ENCODE measurements at places on chromosomes 6 and 20.
A peak's percentile ranks its signal among the peaks of the same experiment; 100 is the strongest.

DNA sequence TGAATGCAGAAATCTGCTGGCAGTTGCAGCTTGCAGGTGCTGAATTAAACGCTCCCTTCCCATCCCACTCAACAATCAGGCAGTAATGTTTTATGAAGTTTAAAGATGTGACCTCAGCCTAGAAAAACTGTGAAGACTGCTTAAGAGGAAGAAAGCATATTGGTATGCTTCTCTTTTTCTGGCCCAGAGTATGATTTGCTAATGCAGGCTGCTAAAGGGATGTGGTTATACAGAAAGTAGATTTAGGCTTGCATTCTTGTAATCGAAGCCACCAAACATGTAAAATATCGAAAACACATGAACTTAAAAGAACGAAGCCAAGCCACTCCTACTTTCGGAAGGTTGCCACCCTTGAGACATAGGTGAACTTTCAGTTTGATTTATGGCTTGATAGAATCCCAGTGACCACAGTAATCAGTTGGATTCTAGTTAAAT, 40.7 kb downstream of the MAP3K5 start:
- no peak for DNase-seq

DNA sequence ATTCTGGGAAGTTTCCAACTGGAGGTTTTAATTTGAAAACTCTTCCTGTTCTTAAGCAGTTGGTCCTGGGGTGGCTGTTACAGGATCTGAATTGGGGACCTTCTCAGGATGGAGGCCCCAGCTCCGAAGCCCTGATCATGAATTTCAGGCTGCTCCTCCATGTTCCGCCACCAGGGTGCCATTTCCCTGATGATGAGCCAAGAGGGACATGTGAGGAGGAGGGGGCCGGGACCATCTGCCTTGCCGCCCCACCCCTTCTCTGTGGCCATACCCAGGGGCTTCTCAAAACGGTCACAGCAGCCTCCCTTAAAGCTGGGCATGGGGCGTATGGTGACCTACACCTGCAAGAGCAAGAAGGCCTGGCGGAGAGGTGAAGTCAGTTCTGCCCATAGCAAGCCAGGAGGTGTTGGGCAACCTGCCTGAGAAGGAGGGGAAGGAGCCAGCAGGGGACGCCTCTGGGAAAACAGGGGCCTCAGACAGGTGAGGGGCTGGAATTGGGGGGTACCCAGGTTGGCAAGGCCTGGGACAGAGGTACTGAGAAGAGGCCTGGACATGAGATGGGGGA, 3.6 kb upstream of the BAK1 start:
- DNase-seq: no peak

DNA sequence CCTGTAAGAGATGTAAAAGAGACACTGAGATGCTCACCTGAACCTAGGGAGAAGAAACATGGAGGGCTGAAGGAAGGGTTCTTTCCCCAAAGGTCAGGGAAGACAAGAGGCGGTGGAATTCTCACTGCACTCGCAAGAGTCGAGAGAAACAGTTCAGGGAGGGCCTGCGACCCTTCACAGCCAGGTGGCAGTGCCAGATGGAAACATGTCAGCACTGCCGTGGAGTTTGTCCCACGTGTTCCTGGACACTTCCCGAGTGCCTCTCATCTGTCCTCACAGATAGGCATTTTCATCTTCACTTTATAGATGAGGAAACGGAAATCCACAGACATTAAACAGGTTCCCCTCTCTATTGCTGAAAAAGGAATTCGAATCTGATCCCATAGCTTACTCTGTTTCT, 70.4 kb upstream of the SYNJ2 start:
- no peak for DNase-seq

DNA sequence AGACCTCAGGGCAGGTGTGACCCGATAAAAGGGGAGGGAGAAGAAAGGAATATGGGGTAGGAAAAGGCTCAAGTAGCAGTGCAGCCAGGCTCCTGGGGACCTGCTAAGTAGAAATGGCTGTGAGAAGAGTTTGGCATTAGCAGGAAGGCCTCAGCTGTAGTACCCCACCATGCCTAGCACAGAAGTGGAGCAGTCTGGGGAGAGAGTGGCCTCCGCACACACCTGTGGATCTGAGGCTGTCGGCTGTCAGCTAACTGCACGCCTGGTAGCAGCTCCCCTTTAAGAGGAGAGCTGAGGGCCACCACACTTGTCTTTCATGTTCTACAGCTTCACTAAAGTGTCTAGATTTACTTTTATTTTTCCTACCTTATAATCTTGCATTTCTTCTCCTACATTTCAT, 24.6 kb downstream of the PDE7B start:
- no peak for DNase-seq

GRCh38 chr6:167839755-167840154, 13.0 kb downstream of the AFDN start:
- DNase-seq: peak; percentile 71

GRCh38 chr20:37986873-37987601, 46.2 kb downstream of the TTI1 start:
- DNase-seq: peak; percentile 37

GRCh38 chr6:147577488-147577887, 69.0 kb downstream of the SAMD5 start:
- no peak for DNase-seq

- no peak for DNase-seq
Measured at GRCh38 chr20:51715856-51716185, 52.4 kb downstream of the ATP9A start.

DNA sequence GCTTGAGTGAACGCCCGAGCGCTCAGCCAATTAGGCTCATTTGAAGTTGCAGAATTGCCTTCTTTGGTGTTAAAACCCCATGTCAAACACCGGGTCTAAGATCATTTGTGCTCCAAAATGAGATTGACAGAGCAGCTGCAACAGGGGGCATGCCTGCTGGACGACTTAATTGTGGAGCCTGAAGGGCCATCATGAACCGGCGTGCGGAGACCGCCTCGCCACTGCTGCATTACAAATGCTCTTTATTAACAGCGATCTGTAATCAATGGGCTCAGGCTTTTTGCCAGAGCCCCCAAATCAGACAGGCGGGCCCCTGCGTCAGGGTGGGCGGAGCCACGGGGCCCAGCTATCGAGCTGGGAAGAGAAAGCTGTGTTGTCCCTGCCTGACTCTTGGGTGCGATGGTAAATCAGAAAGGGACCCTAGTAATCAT, 183.2 kb downstream of the SIM1 start:
- no peak for DNase-seq

GRCh38 chr6:113010196-113010989, 663.3 kb downstream of the RFPL4B start:
- DNase-seq: no peak

DNA sequence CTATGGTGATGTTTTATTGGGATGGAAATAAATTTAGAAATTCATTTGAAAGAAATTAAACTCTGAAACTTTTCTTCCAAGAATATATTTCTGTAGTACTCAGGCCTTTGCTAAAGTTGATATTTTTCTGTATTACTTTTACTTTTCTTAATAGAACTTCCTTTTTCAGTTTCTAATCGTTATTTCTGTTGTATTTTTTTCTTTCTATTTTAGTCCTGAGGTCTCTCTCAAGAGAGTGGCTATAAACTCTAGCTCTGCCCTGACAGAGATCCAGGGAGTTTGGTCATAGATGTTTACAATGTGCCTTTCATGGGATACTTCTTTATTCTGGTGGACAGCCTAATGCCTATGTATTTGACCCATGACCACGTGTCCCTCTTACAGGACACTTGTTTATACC, 51.0 kb downstream of the OR2B6 start:
- DNase-seq: no peak

DNA sequence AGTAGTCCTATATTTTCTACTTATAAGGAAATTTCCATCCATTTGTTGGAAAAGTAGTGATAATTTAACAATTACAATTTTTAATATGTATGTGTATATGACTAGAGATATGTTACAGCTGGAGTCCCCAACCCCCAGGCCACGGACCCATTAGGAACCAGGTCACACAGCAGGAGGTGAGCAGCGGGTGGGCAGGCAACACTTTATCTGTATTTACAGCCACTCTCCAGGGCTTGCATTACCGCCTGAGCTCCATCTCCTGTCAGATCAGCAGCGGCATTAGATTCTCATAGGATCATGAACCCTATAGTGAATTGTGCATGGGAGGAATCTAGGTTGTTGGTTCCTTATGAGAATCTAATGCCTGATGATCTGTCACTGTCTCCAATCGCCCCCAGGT, 46.8 kb downstream of the TRDN start:
- DNase-seq: no peak

DNA sequence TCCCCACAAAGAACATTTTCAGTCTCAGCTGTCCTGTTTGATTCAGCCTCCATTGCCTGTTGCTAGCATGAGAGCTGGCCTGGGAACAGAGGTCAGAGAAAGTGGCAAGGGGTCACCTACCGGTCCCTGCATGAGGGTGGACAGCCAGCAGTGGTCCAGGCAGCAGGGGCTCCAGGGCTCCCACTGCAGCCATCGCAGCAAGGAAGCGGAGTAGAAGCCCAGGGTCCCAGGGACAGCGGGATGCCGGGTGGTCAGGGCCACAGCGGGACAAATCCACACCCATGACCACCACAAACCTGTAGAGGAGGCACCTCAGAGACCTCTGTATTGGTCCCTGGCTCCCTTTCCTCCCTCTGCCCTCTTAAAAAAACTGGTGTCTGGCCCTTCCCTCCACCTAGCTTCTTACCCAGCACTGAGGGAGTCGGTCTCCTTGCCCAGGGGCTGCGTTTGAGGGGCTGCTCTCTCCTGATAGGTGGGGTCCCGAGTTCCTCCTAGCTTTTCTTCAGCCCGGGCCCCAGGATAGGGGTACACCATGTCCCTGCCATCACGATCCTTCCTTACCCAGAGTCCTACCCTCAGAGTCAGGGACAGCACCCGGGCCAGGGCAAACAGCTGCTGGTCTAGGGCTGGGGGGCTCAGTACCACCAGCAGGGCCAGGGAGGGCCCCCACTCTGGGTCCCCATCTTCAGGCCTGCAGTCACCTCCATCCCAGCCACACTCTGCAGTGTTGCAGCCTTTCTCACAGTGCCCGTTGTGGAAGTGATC, 8.4 kb upstream of the GPSM3 start:
- DNase-seq: no peak

DNA sequence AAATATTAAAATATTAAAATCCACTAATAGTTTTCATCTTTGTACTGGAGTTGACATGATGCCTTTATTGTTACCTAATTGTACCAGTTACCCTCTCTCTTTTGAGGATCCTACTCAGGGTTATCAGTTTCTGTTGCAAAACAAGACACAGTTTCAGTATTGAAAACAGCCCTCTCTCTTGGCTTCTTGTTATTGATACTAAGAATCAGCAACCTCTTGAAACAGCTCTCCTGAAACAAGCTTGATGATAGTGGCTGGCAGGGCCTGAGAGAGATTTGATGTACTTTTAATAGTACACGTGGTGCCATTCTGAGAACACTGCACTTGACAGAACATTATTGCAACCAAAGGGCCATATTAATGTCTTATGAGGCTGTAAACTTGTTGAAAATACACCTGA, 64.9 kb upstream of the MEI4 start:
- DNase-seq: no peak

DNA sequence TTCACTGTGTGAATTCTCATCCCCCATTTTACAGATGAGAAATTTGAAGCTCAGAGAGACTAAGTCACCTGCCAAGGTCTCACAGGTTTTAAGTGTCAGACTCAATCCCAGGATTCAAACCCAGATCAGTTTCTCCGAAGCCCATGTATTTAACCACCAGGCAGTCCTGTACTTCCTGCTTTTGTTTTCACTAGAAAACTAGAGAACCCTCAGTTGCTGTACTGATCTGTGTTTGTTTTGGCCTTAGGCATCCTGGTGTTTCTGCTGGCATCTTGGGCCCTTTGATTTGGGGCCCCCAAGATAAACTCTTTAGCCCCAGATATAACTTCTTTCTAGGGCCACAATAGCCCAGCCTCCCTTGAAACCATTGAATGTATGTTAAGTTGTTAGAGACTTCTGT, 36.5 kb downstream of the PPP1R16B start:
- no peak for DNase-seq

GRCh38 chr20:63090682-63091571, 84.2 kb upstream of the BHLHE23 start:
- no peak for DNase-seq

- no peak for DNase-seq
Measured at GRCh38 chr6:107340881-107341280, 118.5 kb downstream of the PDSS2 start.

DNA sequence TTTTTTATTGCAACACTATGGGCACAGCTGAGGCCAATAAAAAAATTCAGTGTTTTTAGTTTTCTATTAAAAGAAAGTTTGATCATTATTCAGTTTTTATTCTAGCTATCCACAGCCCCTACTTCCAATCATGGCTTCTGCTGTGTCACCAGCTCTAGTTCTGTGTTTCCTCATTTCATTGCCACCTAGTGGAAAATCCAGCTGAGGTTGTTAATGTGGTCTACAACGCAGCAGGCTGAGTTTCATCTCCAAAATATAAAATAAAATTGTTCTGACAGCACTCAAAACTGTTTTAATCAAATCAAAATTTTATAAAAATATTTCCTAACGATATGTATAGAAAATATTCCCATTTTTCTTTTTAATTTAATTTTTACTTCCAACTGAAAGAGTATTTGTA, 13.6 kb downstream of the COL9A1 start:
- no peak for DNase-seq

- no peak for DNase-seq
Measured at GRCh38 chr6:121940728-121941127, 458.7 kb upstream of the HSF2 start.

DNA sequence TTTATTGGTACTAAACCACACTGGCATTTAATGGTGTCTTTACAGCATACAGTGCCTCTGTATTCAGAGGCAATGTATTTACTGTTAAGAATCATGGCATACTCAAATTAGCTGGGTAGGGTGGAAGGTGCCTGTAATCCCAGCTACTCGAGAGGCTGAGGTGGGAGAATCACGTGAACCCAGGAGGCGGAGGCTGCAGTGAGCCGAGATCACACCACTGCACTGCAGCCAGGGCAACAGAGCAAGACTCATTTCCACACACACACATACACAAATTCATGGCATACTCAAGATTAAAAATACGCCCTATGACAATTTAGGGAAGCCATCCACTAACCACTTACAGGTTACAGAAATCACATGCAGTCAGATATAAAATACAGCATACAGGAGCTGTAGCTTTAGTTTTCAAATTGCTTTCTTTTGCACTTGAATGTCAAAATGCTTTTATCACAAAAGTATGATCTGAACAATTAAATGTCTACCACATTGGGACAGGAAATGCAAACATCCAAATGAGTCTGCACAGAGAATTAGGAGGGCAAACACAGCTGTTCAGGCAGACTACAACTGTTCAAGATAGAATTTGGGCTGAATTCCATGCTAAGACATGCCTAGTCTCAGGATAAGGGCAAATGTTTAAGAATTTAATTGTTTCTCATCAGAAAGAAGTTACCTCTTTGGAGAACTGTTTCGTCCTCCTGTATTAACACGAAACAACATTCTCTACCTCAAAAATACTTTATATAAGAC, 36.4 kb downstream of the CSNK2A1 start:
- no peak for DNase-seq

DNA sequence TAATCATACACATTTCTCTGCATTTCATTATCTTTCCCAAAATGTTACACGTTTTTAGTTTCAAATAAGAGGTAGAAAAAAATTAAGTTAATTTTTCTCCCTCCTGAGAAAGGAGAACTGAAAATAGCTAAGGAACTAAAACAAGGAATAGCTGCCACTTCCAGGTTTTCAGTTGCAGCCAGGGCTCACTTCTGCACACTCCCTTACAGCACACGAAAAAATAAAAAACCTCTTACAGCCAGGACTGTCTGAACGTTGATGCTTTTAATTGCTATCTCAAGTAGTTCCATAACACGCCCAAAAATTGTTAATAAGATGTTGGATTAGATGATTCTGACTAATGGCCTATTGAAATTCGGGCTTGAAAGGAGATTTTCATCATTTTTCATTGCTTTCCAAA, 153.7 kb upstream of the THBS2 start:
- no peak for DNase-seq

- no peak for DNase-seq
Measured at GRCh38 chr6:118451839-118452238, 96.3 kb upstream of the PLN start.

Data from substantia nigra (tissue), 51 donors.